ENCODE measurements at places on chromosomes 2 and 18.

DNA sequence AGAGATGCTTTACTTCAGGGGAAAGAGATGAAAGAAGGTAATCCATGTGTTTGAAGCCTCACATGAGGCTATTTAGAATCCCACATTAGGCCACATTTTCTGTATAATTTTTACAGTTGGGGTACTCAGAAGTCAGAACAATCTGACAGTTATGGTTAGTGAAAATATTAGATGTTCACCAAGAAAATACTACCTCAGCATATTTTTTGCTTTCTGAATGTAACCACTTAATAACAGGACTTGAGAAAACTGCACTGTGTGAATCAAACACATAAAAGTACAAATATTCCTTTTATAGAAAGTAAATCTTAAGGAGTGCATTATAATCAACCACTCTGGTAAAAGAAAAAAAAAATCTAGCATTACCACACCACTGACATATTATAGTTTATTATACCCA lies 169.3 kb downstream of the SATB2 start:
- no peak for DNase-seq

DNA sequence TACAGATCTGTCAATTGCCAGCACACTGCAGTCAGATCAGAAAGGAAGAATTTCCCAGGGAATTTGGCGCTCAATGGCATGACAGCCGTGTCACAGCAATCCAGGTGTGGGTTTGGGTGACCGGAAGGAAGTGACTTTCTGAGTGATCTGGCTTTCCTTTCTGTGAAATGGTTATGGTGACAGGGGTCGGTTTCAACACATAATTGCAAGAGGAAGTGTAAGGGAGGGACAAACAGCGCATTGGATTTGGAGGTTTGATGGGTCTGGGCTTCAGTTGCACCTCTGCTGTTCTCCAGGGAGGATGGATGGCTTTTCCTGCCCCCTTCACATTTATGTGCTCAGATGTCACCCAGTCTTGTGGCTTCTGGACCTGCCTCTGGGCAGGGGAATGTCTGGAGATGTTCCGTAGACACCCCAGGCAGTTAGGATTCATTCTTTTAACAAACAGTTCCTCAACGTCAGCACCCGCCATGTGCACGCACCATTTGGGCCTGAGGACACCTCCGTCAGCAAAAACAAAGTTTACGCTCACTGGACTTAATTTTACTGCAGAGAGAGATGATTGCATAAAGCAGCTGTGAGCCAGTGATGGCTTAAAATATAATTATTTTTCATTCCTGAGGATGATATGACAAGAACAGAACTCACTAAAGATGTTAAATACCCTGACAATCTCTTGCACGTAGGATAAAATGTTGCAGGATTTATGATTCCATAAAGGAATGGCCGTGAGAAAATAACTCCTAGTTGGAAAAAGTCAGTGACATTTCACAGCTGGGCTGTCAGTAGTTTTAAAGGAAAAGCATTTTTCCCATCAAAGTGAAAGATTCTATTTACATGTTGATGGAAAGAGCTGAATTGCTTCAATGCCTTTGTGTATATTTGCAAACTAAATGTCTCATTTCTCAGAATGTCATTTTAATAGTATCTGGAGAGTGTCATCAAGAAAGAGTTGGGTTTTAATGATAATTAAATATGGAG lies 36.9 kb downstream of the MBP start:
- DNase-seq = no peak

- DNase-seq = no peak
Observed at GRCh38 chr2:21772624-21773023, 648.9 kb downstream of the TDRD15 start.

- DNase-seq = no peak
Observed at GRCh38 chr18:62379051-62379450, 53.9 kb downstream of the TNFRSF11A start.

DNA sequence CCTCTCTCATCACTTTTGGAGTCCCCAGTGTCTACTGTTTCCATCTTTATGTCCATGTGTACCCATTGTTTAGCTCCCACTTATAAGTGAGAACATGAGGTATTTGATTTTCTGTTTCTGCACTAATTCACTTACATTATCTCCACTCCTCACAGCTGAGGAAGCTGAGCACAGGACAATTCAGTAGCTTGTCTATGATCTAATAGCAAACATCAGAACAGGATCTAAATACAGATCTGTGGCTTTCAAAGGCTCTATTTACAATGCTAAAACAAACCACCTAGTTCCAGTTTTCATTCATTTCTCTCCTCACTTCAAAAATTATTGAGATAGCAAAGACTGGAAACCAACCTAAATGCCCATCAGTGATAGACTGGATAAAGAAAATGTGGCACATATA lies 52.0 kb upstream of the DDX18 start:
- DNase-seq = no peak

DNA sequence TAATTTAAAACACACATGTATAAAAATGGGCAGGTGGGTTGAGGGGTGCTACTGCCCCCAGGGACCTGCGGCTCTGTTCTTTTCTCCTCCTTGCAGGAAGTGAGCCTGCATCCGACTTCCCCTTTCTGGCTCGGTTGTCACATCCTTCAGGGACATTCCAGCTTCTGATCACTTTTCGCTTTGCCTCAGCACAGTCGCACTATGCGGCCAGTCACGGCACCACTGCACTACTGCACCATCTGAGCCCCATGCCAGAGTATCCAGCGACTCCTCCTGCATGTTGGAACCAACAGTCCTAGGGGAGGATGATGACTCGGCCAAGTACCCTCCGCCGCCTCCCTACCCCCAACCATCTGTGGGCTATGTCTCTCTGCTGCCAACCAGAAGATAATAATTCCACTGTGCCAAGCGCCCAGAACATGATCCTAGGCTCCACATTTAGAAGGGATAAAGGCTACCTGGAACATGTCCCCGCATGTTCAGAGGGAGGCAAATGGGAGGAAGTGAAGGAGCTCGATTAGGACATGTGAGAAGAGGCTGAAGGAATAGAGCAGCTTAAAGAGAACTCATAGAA lies 17.6 kb downstream of the CDC42EP3 start:
- DNase-seq = no peak

DNA sequence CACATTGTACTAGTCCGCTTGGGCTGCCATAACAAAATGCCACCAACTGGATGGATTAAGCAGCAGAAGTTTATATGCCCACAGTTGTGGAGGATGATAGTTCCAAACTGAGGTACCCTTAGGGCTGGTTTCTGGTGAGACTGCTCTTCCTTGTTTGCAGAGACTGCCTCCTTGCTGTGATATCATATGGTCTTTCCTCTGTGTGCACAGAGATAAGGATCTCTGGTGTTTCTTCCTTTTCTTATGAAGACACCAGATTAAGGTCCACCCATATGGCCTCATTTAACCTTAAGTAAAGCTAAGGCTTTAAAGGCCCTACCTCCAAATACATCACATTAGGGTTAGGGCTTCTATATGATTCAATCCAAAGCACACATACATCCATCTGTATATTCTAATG lies 738.2 kb upstream of the GCFC2 start:
- no peak for DNase-seq

GRCh38 chr2:158512323-158512722 lies 55.6 kb downstream of the PKP4 start:
- DNase-seq = no peak

GRCh38 chr2:128710242-128710641 lies 391.6 kb upstream of the HS6ST1 start:
- DNase-seq = no peak

DNA sequence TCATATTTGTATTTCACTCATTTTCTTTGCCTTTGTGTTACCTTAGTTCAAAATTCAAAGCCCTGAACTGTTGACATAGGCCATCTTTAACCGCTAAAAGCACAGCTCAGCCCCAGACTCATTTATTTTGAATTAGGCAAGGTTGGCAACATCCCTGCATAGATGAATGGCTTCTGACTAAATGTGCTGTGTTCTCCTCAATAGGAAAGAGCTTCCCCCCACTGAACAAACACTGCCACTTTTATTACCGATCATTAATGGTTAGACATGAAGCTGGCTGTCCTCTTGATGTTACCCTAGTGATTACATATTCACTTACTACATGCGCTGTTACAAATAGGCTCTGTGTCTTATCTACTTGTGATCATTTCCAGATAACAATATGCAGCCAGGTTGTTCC lies 170.7 kb downstream of the ADCYAP1 start:
- DNase-seq = no peak

DNA sequence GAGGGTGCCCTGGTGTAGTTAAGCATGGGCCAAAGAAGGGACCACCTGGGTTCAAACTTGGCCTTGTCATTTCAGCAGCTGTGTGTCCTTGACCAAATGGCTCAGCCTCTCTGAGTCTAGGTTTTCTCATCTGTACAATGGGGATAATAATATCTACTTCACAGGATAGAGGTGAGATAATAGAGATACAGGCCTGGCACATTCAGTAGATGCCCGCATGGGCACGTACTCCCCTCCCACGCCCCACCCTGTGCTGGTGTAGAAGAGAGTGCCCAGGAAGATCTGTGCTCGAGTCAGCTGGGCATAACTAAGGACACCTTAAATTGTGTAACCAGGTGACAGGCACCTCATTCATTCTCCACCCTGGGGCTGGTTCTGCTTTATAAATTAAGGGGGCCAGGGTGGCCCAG lies 8.4 kb upstream of the TMEM185B start:
- no peak for DNase-seq

- DNase-seq = no peak
Observed at GRCh38 chr2:43438342-43438741, 157.5 kb downstream of the THADA start.
